Stimulated activated effector memory CD8-positive, alpha-beta T cell treated with anti-CD3 and anti-CD28 coated beads, Interleukin-12 subunit alpha, Interleukin-12 subunit beta, amount 100 ng/mL, for 72 hours (primary cell): ENCODE measurements at places on chromosomes 6 and 20.
A peak's percentile ranks its signal among the peaks of the same experiment; 100 is the strongest.

- no peak for DNase-seq
These were observed 34.7 kb upstream of the CTAGE9 start for GRCh38 chr6:131745476-131745875.

DNA sequence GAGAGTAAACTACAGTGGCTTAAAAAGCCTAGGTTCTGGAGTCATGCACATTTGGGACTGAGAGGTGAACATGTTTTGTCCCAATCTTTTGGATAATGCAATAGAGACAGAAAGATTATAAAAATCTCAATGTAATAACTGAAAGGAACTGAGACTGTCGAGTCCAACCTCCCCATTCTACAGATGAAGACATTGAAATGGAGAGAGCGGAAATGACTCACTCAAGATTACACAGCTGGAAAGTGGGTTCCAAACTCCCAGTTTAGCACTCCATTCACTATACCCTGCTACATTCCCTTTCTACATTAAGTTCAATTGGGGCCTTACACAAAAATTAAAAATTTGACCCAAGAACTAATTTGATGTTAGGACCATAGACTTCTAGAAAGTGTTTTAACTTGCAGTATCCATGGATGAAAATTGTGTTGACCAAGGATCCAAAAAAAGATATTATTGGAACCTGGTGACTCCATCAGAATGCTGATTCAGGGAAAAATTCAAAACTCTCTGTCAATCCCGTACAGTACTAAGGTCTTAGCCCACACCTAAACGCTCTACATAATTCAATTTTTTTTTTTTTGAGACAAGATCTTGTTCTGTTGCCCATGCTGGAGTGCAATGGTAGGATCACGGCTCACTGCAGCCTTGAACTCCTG, 1.5 kb upstream of the ILRUN start:
- no peak for DNase-seq

- DNase-seq = no peak
These were observed 54.4 kb upstream of the RNF24 start for GRCh38 chr20:4069751-4070150.

- DNase-seq = no peak
These were observed 101.1 kb downstream of the MAP3K7 start for GRCh38 chr6:90485635-90486277.

DNA sequence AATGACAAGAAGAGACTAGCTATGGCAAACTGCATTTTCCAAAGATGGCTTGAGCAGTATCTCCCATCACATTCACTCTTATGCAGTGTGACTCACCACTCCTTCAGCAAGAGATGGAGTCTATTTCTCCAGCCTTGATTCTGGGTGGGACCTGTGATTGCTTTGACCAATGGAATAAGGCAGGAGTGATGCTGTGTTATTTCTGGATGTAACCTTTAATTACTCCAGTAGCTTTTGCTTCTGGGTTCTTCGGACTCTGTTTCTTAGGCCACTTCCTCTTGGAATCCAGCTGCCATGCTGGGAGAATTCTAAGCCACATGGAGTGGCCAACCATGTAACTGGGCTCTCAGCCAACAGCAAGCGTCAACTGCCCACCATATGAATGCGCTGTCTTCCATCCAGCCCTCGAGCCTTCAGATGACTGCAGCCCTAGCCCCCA, 50.7 kb downstream of the TGM2 start:
- no peak for DNase-seq

DNA sequence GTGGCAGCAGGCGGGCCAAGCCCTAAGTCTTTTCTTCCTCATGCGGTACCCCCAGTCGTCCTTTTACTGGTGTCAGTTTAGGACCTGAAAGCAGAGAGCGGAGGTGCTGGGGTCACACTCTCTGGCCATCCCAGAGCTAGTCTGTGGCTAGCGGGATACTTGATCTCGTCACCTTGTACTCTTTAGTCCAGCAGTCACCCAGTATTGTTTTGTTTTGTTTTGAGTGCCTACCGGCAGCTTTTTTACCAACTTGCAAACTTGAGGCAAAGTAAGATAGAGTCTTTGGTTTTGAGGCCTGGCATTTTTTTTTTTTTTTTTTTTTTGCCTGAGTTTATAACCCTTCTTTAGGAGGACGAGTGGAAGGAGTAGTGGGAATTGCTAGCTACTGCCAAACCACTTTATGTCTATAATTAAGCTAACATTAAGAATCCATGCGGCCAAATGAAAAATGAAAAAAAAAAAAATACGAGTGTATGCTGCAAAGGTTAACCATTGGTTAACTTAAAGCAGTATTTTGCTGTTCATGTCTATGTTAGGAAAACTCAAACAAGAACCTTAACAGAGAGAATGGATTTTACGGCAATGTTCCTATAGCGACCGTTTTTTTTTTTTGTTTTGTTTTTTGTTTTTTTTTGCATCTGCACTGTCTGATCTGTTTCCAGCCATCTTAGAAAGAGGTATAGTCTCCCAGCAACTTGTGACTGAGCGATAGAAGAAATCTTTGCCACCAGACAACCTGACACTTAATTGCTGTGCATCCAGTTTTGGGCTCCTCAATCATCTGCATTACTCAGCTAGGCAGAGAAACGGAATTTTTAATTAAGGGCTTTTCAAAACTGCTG, 56.9 kb downstream of the FAM217A start:
- DNase-seq = no peak

DNA sequence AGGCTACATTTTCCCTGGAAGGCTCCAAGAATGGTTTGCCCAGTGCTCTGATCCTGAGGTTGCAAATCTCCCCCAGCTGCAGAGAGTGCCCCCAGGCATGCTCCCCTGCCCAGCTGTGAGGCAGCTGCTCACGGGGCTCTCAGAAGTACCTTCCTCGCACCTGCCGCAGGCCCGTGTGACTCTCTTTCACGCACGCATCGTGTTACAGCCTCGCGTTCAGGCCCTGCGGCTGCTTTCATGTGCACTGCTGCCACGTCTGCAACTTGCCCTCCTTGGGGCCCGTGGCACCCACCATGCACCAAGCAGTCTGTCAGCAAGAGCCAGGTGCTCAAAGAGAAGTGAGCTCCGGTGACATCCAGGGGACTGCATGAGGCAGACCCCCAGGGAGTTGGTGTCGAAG, 28.6 kb upstream of the SPO11 start:
- DNase-seq = no peak

- DNase-seq = peak; percentile 87
These were observed 15.7 kb upstream of the HLA-A start for GRCh38 chr6:29926413-29927274.

DNA sequence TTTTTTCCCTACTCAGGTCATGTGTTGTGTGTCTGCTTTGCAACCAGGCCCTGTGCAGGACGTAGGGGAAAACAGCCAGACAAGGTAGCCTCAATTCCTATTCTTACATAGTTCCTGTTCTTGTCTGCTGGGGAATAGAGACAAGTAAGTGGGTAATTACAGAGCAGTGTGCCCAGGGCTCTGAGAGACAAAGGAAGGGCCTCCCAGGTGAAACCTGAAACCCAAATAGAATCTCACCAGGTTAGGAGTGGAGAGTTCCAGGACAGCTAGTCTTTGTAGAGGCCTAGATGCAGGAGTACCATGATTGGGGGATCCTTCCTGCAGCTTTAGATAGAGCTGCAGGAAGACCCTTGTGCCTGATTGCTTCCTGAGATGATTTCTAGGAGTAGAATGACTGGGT, 48.4 kb downstream of the DHX35 start:
- no peak for DNase-seq

DNA sequence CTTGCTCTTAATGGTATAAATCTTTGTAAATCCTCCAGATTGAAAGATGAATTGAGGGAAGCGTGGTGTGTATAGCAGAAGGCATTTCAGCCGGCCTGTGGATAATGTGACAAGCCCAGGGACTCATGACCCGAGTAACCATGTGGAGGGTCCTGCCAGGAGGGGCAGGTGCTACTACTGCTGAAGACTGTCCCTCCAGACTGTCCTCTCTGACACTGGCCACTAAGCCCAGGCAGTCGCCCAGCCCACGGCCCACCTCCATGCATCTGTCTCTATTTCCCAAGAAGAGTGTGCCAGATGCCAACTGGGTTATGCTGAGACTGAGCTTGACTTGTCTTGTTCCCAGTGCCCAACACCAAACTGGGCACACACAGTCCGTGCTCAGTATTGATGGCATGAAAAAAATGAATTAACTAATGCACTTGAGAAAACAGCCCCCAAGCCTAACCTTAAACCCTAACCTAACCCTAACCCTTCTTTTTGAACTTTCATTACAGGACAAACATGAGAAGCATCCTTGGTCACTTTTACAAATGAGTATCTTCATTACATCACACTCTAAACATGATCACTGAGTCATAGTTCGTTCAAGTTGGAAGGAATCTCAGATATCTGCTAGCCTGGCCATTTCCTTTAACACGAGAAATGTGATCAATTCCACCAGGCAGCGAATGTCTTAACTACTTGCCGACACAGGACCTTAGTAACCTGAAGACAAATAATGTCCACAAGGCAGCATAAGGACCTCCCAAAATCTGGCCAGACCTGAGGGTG, 182.2 kb upstream of the RREB1 start:
- no peak for DNase-seq

- no peak for DNase-seq
These were observed 257.5 kb upstream of the TCF21 start for GRCh38 chr6:133631421-133631820.

DNA sequence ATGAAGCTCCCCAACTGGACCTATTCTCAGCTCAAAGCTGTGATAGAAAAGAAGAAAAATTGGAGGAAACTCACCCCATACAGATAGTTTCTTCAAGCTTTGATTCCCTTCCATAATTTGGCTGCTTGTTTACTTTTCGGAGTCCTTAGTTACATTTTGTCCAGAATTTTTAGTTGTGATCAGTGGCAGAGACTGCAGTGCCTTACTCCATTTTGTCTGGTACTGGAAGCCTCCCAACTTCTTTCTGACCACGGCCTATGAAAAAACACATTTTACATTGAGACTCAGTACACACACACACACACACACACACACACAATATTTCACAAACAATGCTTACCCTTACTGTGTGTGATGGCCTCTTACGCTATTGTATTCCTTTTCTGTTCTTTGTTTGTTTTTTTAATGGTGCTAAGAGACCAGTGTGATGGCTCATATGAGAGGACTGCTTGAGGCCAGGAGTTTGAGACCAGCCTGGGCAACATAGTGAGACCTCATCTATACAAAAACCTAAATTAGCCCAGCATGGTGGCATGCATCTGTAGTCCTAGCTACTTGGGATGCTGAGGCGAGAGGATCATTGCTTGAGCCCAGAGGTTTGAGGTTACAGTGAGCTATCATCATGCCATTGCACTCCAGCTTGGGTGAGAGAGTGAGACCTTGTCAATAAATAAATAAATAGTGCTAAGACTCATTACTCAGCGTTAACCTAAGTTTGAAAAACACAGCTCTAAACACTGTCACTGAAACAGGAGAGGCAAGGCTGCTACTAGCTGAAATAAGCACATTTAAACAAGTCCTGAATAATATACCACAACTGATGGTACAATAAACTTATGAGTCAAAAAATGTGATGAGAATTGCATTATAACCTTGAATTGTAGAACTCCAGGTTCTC, 13.8 kb upstream of the RNF8 start:
- DNase-seq = no peak

- DNase-seq = no peak
These were observed 109.0 kb downstream of the PSMB1 start for GRCh38 chr6:170444056-170444591.

DNA sequence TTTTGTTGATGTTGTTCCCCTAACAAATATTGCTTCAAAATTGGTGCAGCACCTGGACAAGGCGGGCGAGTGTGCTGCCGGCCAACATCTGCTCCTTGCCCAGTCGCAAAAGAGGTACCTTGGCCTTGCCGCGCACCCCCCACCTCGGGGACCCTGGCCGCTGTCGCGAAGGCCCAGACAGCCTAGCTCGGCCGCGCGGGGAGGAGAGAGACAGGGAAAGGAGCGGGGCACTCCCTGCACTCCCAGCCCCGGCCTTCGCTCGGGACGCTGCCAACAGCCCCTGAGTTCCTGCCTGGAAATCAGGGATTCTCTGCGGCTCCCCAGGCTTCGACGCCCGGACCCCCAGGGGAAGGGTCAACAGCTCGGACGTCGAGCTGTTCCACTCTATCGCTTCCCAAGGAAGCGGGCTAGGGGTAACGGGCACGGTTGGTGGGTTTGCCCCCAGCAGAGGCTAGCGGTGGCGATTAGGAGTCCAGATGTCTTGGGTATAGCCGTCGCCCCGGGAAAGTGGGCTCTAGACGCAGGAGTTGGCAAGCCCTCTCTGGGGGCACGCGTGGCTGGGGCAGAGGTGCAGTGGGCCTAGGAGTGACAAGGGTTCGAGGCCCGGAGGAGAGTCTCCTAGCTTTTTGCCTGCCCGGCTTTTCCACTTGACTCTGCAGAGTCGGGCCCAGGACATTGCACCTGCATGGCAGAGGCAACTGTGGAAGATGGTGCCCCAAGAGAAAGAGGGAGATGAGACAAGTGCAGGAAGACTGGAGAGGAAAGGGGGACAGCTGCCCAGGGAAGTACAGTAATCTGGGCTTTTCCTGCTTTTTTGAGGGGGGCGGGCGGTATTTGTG, 8.2 kb downstream of the POU3F2 start:
- DNase-seq = no peak
